ENCODE measurements at places on chromosomes 12 and 14.

GRCh38 chr12:106152334-106152733 lies 13.6 kb upstream of the NUAK1 start:
- DNase-seq: no peak

GRCh38 chr14:104085889-104086201 lies 345 bp downstream of the ASPG start:
- DNase-seq: no peak

DNA sequence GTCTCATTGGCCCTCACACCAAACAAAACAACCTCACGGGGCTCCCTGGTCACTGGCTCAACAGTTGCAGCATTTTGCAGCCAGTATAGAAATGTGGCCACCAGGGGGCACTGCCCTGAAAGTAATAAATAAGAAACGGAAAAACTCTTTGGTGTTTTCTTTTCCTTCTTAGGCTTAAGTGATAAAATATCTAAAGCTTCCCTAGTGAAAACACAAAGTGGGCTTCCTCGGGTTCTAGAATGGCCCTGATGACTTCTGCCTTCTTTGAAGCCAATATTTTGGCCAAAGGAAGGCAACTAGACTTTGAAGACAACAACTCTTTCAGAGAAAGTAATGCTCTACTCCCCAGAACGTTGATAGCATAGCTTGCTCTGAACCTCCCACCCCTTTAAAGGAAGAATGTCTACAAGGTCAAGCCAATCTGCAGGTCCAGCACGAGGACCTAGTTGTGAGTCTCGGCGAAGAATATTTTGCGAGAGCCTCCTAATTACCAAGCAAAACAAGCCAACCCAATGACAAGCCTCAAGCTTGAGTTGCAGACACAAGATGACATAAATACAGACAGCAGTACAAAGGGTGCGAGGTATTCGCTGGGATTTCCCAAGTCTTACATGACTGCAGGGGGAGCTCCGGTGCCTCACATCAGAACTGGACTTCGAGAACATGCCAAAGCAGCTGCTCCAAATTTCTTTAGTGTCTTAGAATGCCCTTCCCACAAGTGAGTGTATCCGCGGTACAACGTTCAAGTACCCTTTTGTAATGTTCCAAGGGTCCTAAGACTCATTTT lies 2.6 kb downstream of the ITPK1 start:
- no peak for DNase-seq

GRCh38 chr12:91368613-91369012 lies 186.0 kb upstream of the DCN start:
- no peak for DNase-seq

- no peak for DNase-seq
These were observed 233.2 kb downstream of the PHLDA1 start for GRCh38 chr12:75798136-75798926.

GRCh38 chr14:81388336-81388735 lies 11.8 kb downstream of the STON2 start:
- DNase-seq: no peak

DNA sequence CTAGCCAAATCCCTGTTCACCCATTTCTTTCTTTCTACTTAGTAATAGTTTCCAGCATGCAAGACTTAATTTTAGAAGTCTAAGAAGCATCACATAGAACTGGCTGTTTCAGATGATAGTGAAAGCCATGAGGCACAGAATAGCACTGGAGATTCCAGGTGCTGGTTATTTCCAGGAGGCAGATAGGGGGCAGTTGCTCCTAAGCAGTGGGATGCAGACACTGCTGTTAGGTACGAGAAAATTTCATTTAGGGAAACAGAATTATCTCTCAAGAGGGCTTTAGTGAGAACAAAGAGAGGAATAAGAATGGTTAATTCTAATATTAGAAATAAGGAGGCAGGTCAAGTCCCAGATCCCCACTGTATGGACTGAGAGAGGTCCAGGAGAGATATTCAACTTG lies 3.6 kb upstream of the MDGA2 start:
- DNase-seq: no peak

DNA sequence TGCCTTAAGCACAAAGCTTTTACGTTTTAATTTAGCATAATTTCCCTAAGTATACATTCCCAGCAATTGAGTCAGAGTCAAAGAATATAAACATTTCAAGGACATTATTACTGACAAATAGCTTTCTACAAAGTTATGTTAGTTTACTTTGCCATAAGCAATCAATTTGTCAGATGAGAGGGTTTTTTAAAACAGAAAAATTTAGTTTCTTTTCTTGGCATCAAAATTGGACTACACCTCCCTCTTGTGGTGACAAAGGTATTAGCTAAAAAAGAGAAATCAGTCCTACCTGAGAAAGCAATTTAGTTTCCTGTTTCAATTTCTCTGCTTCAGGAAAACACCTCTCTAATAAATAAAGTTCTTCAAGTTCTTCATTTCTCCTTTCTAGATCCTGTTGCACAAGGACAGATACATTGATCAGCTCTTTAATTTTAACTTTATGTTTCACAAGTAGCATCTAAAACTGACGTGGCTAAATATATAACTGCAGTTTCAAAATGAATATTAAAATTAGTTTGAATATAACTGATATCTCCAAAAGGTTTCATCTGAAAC lies 39.9 kb downstream of the DNAI7 start:
- no peak for DNase-seq

GRCh38 chr12:72790273-72790672 lies 518.1 kb downstream of the TRHDE start:
- DNase-seq: no peak

- DNase-seq: no peak
These were observed 45.5 kb downstream of the PAWR start for GRCh38 chr12:79645235-79645630.

- no peak for DNase-seq
These were observed 20.0 kb downstream of the BORCS5 start for GRCh38 chr12:12376646-12377448.

DNA sequence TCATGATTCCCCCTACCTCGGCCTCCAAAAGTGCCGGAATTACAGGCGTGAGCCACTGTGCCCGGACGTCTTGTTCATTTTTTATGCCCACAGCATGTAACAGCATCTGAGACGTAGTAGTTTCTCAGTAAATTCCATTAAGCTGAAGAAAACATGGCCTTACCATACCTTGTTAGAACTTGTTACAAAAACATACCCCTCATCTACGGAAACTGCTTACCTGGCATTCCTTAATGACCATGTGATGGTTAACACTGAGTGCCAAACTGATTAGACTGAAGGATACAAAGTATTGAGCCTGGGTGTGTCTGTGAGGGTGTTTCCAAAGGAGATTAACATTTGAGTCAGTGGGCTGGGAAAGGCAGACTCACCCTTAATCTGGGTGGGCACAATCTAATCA lies 186.8 kb downstream of the CEP128 start:
- DNase-seq: no peak

DNA sequence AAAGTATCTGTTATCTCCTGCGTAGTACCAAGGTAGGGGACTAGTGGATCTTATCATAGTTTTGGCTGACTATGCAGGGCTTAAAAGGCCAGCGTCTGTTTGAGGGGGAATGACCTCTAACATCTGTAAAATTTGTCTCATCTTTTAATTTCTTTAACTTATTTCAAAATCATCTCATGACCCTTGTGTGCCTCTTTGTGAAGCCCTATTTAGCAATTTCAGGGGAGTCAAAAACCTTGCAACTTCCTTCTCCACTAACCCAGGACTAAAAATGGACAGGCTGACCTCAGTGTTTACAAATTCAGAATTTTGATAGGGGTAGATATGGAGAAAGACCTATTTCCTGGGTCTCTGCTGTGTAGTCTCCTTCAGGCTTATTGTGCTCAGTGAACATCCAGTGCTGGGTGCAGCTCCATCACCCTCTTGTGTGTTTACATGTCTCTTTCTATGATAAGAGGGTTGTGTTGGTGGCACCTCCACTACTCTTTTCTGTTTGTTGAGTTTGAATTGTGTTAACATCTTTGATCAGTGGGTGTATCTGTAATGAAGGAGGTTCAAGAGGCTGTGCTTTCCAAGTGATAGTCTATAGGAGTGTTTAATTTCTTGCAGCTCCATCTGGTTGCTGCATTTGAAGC lies 14.3 kb downstream of the NECAP1 start:
- DNase-seq: no peak

DNA sequence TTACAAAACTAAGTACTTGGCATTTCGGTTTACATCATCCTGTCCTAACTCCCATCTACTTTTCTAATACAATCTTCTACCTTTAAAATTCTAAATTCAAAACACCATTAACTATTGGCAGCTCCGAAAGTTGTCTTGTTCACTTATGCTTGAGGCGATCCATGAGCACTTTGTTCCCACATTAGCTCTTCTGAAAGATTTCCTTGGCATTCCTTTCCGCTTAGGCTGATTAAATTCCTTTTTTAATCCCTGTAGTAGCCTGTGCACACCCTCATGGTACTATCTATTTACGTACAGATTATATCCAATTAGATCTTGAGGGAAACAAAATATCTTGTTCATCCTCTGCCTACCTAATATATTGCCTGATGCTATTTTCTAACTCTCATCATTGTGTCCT lies 480.7 kb downstream of the PRKD1 start:
- DNase-seq: no peak

DNA sequence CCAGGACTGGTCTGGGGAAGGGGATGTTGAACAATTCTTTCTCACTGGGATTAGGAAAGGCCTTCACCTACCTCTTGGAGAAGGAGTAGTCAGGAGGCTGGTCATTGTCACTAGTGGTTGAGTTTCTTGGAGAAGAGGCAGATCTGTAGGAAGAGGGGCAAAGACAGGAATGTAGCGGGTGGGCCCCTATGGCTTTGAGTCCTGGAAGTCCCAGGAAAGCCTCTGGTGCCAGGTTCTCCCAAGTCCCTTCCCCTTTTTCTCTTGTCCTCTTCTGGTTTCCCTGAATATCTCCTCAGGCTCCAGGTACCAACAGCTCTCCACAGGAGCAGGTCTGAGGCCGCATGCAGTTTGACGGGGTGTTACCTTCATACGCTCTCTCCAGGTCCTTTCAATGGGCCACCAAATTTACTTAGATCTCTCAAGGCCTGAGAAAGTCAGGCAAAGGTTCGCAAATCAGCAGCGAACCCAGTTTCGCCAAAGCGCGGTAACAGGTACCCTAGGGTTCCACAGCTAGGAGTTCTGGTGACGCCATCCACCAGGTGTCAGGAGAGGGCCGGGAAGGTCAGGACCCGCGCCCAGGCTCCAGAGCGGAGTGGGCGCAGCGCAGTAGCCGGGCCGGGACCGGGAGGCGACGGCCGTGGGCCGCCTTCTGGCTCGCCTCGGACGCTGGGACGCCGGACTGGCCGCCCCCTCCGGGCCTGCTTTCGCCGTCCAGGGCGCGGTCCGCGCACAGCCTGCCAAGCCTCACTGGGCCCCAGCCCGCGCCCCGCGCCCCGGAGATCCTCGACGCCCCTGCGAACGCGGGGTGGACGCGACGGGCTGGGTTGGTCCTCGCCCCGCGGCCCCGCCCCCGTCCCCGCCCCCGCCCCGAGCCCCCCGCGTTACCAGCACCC lies 795 bp downstream of the SMAGP start:
- peak; percentile 46 for DNase-seq

DNA sequence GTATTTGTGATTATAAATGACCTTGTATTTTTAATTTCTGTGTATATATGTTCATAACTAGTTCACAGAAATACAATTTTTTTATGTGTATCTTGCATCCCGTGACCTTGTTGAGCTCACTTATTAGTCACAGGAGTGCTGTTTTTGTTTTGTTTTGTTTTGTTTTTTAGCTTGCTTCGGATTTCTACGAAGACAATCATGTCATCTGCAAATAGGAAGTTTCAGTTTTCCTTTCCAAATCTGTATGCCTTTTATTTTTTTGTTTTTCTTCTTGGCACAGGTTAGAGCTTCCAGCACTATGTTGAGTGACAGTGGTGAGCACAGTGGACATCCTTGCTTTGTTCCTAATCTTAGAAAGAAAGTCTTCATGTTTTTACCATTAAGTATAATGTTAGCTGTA lies 229.2 kb upstream of the GARIN6 start:
- no peak for DNase-seq

DNA sequence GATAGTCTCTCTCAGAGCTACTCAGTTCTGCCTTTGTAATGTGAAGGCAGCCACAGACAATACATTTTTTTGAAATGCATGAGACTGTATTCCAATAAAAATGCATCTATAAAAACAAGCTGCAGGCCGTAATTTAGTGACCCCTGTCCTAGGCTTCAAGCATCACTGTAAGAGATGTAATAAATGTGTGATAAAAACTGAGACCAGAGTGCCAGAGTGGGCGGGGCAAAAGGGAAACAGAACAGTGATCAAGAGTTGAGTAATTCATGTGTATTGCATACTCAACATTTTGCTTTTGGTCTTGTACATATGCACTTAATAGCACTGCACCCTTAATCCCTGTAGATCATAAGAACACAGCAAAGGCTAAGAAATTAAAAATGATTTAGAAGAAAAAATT lies 743.5 kb downstream of the DIO2 start:
- DNase-seq: no peak

DNA sequence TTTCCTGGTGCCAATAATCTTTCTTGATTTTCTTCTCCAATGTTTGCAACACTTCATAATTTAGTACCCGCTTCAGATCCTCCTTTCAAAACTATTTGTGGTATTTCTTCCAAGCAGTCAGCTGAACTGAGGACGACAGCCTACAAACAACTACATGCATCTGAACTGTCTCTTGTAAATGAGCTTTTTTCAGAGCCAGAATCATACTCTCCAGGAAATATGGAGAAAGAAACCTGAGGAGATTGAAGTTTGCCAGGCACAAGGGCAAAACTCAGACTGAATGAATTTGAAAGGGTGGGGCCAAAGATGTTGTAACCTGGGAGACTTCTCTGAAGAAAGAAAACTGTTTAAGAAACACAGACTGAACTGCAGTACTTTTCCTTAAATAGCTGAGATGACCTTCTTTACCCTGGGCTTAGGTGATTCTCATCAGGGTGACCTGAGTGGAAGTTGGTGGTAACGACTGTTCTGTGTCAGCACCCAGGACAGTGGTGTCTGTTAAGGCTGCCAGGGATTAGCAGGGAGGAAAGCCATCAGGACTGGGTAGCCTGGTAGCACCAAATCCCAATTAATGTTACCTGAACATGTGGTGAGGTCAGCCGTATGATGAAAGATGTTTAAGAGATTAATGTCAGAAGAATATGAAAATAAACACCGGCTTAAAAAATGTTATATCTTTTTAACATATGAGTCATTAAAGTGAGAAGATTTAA lies 95.0 kb downstream of the TGFB3 start:
- DNase-seq: no peak

DNA sequence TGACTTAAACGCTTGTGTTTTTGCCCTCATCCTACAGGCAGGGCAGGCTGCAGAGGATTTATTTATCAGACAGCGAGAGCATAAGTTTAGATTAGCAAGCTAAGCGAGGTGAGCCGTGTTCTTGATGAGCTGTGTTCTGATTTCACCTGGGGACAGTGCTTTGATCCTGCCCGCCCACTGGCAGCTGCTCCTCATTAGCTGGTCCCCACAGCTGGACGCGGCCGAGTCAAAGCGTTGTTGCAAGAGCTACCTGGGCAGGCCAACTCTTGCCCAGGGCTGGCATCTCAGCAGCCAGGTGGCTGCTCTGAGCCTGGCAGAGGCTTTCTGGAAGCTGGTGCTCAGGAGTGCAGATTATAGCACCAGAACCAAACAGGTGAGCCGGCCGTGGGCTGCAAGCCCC lies 46.8 kb upstream of the BEGAIN start:
- no peak for DNase-seq

GRCh38 chr12:108462686-108463085 lies 52.4 kb upstream of the FICD start:
- DNase-seq: no peak

GRCh38 chr12:45611061-45611460 lies 118.4 kb upstream of the ARID2 start:
- DNase-seq: no peak
